Stimulated activated CD4-positive, alpha-beta T cell treated with anti-CD3 and anti-CD28 coated beads, Interleukin-15, amount 100 ng/mL, for 1 hour (primary cell): ENCODE measurements at places on chromosomes 6 and 20.

- peak; percentile 31 for DNase-seq
Observed at GRCh38 chr6:35687658-35688604, 784 bp downstream of the FKBP5 start.

- DNase-seq: no peak
Observed at GRCh38 chr6:82040405-82041221, 206.9 kb downstream of the IBTK start.

GRCh38 chr6:16901306-16901705 lies 140.0 kb upstream of the ATXN1 start:
- DNase-seq: no peak

GRCh38 chr20:21523895-21524294 lies 10.0 kb upstream of the NKX2-2 start:
- no peak for DNase-seq

- no peak for DNase-seq
Observed at GRCh38 chr6:118876198-118876597, 17.8 kb upstream of the ASF1A start.

GRCh38 chr6:105844275-105844883 lies 241.8 kb upstream of the PRDM1 start:
- DNase-seq: no peak

DNA sequence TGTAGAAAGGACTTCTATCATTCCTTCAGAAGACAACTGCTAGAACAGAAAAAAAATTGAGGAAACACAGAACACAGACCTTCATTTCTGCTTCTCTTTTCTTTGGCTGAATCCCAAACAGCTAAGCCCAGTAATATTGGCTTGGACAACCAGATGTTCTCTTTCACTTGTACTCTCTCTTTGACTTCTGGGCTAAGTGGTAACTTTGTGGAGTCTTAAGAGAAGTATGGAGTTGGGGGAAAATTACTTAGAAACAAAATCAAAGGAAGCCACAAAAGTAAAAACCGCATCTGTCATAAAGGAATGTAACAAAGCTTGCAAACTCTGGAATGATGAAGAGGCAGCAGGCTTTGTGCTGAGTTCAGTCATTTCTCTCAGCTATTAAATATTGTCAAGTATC lies 587.5 kb downstream of the CBLN4 start:
- no peak for DNase-seq

- peak; percentile 3 for DNase-seq
Observed at GRCh38 chr6:149834513-149835481, 29.4 kb downstream of the LRP11 start.

- DNase-seq: no peak
Observed at GRCh38 chr20:59662856-59663512, 58.6 kb downstream of the PHACTR3 start.

- DNase-seq: no peak
Observed at GRCh38 chr20:11544029-11544678, 373.5 kb upstream of the BTBD3 start.

DNA sequence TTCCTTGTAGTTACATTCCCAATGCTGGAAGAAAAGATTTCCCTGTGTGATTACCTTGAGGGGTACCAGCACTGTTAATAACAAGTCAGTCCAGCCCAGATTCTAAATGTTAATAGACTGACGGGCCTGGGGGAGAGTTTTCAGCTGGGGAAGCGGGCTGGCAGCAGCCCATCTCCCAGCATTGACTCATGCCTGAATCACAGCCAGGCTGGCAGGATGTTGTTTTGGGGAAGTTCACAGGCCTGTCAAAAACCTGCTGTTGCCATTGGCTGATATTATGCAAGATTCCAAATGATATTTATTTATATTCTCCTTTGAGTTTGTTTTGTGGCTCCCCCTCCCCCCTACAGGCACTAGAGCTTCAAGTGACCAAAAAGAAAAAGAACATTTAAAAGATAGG lies 213.9 kb upstream of the CNR1 start:
- no peak for DNase-seq

GRCh38 chr6:41941280-41942066 lies at the start of gene CCND3:
TSS of gene CCND3 (minus strand) at chr6:41941808. CDS start at chr6:41941649, 159 bp downstream.
- DNase-seq: peak; percentile 59

- DNase-seq: no peak
Observed at GRCh38 chr6:144729502-144729901, 444.4 kb downstream of the UTRN start.

- DNase-seq: no peak
Observed at GRCh38 chr6:121884091-121884490, 448.6 kb downstream of the GJA1 start.

DNA sequence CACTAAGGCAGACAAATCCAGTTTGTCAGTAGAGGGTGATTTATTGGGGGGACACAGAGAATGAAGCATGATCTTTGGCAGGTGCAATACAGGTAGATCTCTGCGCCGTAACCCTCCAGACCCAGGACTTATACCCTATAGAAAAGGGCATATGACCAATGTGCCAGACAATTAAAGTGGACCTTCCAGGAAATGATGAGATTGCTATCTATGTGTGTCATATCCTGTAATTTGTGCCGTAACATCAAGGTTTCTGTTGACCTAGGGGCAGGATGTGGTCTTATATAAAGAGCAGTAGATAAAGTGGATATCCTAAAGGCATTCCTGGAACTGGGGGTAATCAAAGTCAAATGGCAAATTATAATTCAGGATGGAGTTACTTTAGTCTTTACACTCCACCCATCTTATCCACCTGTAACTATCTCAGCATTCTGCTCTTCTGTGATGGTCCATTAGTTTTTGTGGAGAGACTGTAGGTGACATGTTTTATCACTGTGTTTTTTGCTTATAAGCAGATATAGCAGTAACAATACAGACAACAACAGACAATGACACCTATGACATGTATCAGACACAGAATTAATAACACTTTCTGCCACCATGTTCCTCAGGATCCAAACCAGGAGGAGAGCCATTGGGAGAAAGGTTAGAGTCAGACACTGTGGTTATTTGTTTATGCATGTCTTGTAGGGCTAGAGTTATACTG lies 43.1 kb upstream of the ZNF337 start:
- DNase-seq: no peak

DNA sequence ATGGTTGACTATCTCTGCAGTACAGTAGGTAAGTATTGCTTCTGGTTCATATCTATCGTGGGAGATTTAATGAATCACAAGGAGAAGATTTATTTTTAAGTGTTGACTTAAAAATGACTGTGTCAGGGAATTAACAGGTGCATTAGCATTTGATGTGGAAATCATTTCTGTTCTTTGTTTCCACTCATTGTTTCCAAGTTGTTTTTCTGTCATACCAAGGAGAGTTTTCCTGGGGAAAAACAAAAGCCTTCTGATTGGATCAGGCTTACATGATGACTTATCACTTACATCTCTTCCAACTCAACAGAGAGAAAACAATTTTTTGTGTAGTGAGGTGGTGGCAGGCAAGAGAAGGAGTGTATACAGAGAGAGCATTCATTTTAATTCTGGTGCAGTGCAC lies 686.4 kb downstream of the HTR1B start:
- no peak for DNase-seq

GRCh38 chr6:150496629-150497028 lies 103.1 kb upstream of the PLEKHG1 start:
- no peak for DNase-seq

DNA sequence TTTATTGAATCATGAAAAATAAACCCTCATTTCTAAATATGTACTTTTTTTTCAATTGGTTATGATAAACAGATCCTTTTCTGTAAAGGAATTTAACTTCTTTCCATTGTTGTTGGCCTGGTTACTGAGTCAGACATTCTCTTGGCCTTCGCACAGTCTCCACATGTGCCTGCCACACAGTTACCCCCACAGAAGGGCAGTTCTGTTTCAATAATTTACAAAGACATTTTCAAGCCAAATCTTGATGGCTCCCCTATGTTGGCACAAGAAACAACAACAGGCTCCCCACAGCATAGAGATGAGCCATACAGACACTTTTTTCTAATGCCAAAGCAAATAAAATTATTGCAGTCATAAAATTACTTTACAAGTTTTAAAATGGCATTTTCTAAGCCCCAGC lies 55.6 kb upstream of the BEND6 start:
- no peak for DNase-seq

DNA sequence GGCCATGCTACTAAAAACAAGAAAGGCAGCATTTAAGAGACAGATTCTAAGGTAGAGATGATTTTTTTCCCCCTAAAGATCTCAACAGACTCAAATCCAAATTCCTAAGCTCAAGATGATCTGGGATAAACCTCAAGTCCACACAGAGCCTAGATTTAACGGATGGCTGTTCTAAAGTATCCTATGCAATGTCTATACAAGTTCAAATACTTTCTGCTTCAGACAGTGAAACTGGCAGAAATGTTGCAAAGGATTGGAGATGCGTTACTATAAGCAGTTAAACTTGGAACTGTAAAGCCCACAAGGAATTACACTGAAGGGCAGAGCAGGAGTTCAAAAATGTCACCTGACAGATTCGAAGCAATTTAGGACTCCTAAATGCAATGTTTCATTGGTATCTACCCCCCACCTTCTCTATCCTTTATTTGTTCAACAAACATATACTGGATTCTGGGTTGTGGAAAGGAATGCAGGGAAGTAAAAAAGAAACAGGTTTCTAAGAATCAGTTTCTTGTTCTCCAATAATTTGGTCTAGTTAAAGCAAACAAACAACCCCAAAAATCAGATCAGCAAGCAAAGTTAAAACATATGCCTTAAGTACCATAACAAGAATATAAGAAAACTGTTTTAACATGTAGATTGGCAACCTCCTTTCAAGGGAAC lies 1.6 kb downstream of the DNAAF9 start:
- no peak for DNase-seq

DNA sequence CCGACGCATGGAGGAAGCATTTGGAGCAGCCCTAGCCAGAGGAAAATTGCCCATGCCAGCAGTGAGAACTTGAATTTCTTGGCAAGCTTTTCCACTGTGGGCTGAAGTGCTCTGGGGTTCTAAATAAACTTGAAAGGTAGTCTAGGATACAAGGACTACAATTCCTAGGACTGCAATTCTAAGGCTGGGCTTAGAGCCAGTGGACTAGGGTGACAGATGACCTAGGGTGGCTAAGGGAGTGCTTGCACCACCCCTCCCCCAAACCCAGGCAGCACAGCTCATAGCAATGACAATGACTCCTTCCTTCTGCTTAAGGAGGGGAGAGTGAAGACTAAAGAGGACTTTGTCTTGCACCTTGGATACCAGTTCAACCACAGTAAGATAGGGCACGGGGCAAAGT lies 122.3 kb downstream of the THBS2 start:
- DNase-seq: no peak

- no peak for DNase-seq
Observed at GRCh38 chr6:121666814-121667213, 231.4 kb downstream of the GJA1 start.

DNA sequence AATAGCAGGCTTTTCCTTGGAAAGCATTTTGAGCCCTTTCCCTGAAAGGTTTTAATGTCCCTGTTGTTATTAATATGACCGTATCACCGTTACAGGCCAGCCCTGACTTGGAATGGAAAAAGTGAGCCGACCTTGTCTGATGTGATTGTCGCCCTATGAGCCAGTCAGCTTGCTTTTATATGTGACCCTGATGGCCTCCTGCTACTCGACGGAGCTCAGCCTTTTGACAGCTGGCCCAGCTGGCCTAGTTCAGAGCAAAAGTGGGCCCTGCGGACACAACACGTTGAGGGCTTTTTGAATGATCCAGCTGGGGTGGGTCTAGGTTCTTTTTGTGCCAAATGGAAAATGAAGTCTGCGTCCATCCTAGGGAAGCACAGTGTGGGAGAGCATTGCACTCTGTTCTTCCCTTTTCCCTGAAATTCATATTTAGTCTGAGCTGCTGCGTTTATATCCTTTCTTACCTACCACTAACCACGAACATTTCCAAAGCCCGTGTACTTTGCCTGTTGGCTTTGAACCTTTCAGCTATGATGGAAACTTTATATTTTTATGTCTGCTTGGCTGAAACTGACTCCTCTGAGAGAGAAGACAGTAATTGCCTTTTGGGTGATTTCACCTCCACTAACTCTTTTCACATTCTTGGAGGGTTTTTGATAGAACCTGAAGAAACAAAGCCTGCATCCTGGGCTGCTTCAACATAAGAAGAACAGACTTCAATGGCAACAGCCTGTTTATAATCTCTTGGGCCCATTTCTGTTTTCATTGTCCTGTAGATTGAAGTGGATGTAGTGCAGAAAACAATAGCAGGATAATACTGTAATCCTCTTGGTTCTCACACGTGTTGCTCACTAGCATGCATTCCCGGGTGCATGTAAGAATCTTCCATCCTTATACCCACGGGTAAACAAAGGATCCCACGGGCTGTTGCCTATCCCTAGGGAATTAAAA lies 121.8 kb upstream of the HDGFL1 start:
- DNase-seq: no peak

- DNase-seq: no peak
Observed at GRCh38 chr6:26455357-26455970, 2.3 kb upstream of the BTN2A1 start.

- DNase-seq: no peak
Observed at GRCh38 chr20:55172310-55173002, 697.1 kb downstream of the DOK5 start.
